ENCODE measurements at places on chromosomes 2 and 18. TPM values are rescaled to one million over a fixed set of nuclear protein-coding genes. Genes with fewer than 3 reads are reported as not detected.

Gene CNNM4
- total RNA-seq, result 4.5 TPM

Gene IGFBP5
- total RNA-seq, result 1,050 TPM

Gene CDC42EP3
- 158 TPM for total RNA-seq

Gene IL36RN
- not detected for total RNA-seq

Gene SERPINB13
- not detected for total RNA-seq

Gene CYS1
- total RNA-seq, result 8.3 TPM

Gene MAP3K2
- 60.9 TPM for total RNA-seq

Gene SCYGR6
- not detected for total RNA-seq

Gene DUSP11
- total RNA-seq, result 42.7 TPM

Gene LIMS1
- total RNA-seq, result 86.2 TPM
